Activated T-helper 17 cell treated with anti-CD3 and anti-CD28 coated beads, Interleukin-2, amount 50 U/mL, for 72 hours (primary cell): ENCODE measurements at places on chromosomes 4 and X.

- no peak for ATAC-seq
Observed at GRCh38 chr4:102667001-102667400, 93.8 kb downstream of the MANBA start.

- ATAC-seq: no peak
Observed at GRCh38 chrX:40147126-40147952, 49.6 kb upstream of the BCOR start.

- no peak for ATAC-seq
Observed at GRCh38 chrX:145563159-145563558, 254.5 kb upstream of the SLITRK2 start.

GRCh38 chr4:143667461-143667860 lies 33.0 kb downstream of the FREM3 start:
- ATAC-seq: no peak

DNA sequence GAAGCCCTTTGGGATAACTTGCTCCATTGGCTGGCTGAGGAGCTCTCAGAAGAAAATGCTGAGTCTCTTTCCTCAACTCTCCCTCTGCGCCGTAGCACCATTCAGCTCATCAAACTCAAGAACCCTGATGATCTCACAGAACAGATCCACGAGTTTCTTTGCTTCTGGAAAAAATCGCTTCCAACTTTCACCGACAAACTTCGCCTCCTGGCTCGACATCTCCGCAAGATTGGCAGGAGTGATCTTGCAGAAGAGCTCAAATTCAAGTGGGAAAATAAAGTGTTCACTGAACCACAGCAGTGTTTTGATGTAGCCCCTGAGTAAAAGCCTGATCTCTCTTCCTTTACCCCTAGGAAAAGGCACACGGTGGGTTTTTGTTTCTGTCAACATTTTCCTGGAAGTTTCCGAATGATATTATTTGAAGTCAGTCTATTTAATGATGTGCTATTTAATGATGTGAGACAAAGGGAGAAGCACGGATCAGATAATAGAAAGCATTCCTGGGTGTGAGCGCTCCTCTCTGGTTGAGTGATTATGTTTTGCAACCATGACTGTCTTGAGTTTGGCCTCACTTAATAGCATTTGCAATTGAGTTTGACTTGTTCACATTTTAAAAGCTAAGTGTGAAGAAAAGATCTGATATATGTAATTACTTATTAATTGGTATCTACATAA lies 62.2 kb downstream of the DTHD1 start:
- no peak for ATAC-seq

DNA sequence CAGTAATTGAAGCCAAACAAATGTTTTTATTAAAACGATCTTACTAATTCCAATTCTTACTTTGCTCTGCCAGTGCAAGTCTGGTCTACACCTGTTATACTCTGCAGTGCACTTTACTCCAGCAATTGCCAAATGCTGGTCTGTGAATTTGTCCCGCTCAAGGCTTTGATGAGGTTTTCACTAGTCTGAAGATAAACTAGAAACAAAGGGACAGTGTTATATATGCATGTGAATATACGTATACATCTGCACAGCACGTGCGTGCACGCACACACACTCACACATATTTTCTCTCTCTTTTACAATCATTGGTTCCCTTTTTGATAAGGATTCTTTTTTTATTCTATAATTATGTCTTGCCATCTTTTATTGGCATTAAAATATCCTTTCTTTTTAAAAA lies 88.5 kb upstream of the LCORL start:
- ATAC-seq: no peak
